ENCODE measurements at places on chromosomes 4 and X. TPM values are rescaled to one million over a fixed set of nuclear protein-coding genes. Genes with fewer than 3 reads are reported as not detected.

DNA sequence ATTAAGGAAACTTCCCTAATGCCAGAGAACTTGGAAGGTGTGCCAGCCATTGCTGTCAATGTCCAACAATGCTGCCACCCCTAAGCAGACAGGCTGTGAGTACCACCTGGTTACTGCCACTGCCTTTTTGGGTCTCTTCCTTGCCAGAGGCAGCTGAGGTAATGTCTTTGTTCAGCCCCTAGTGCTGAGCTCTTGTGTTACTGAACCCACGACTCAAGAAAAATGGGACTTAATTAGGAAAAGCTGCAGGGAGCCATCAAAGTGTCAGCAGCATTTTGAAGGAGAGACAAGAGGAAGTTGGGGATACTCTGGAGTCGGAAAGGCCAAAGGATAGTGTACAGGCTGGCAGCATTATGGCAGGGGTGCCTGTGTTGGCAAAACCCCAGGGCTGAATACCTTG, 283.7 kb downstream of the AFF2 start:
- H3K27ac ChIP-seq, result no peak overlapping the region
- H3K27me3 ChIP-seq, result no peaks in the 10 kb centered on the region
- no peak for DNase-seq
- no peaks in the 10 kb centered on the region for H3K36me3 ChIP-seq
- H3K4me3 ChIP-seq, result no peak overlapping the region
- H3K4me1 ChIP-seq, result no peaks in the 10 kb centered on the region

GRCh38 chr4:180622254-180622653, 1620.9 kb upstream of the TENM3 start:
- H3K27ac ChIP-seq, result no peak overlapping the region
- H3K4me3 ChIP-seq, result no peak overlapping the region
- DNase-seq, result no peak
- H3K27me3 ChIP-seq, result no peaks in the 10 kb centered on the region
- no peaks in the 10 kb centered on the region for H3K36me3 ChIP-seq
- H3K4me1 ChIP-seq, result no peaks in the 10 kb centered on the region

DNA sequence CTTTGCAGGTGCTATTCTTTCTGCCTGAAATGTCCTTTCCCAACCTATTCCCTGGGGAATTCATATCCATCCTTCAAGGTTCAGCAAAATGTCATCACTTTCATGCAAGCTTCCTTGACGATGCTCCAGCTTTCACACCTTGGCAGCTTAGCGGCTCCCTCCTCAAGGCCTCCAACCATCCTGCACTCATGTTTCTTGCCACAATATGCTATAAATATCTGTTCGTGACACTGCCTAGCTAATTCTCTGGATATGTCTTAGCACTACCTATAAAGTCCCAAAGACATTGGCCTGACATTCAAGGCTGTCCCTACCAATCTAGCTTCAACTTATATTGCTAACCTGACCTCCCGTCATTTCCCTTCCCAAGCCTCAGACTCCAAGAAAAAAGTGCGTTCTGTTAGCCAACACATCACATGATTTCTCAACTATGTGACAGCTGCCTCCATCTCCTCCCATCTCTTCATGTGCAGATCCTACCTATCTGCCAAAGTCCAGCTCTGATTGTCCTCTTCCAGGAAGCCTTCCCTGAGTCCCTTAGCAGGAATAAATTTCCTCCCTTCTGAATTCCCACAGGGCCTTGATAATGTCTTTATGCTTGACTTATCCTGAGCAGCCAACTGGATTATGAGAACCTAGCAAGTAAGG, 359.9 kb upstream of the F9 start:
- H3K27me3 ChIP-seq, result no peaks in the 10 kb centered on the region
- H3K36me3 ChIP-seq, result no peaks in the 10 kb centered on the region
- H3K27ac ChIP-seq, result no peak overlapping the region
- no peak for DNase-seq
- no peaks in the 10 kb centered on the region for H3K4me1 ChIP-seq
- no peak overlapping the region for H3K4me3 ChIP-seq

GRCh38 chr4:93313197-93313596, 515.4 kb upstream of the ATOH1 start:
- H3K27ac ChIP-seq, result no peak overlapping the region
- no peaks in the 10 kb centered on the region for H3K4me1 ChIP-seq
- no peak overlapping the region for H3K4me3 ChIP-seq
- no peaks in the 10 kb centered on the region for H3K36me3 ChIP-seq

The ADAMTS3 gene
- not detected for total RNA-seq

The GPR50 gene
- not detected for total RNA-seq

The SLAIN2 gene
- total RNA-seq, result 81.7 TPM
